ENCODE measurements at places on chromosomes 5 and 9.

DNA sequence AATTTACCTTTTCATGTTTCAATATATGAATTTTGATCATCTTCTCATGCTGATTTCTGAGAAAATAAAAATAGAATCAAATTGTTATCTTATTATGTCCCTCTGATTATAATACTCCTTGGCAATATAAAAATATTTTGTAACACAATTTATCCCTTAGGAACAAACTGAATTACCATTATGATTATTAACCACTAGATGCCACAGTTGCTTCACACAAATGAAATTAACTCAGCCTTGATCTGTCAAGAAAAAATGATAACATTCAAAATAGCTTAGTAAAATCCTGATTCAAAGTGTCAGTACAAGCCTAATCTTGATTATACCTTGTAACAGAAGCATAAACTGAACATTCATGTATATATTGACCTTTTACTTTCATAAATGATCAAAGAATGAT is 4.8 kb upstream of the CHSY3 start:
- no peak for DNase-seq

DNA sequence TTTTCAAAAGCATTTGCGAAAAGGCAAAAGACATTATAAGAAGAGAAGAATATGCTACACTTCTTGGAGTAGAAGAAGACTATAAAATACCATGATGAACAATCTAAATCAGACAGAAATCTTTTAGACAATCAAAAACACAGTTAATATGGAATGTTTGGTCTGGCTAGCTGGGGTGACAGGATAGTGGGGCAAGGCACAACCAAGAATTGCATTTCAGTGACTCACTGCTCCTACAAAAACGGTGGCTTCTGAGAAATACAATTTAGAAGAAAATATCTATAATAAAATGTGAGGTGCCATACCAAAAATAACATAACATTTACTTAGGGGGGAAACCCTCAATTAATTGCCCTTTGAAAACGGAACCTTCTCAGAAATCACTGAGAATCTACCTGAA is 363.4 kb downstream of the NPR3 start:
- DNase-seq: no peak

GRCh38 chr5:35374584-35374983 is 144.3 kb upstream of the PRLR start:
- no peak for DNase-seq

DNA sequence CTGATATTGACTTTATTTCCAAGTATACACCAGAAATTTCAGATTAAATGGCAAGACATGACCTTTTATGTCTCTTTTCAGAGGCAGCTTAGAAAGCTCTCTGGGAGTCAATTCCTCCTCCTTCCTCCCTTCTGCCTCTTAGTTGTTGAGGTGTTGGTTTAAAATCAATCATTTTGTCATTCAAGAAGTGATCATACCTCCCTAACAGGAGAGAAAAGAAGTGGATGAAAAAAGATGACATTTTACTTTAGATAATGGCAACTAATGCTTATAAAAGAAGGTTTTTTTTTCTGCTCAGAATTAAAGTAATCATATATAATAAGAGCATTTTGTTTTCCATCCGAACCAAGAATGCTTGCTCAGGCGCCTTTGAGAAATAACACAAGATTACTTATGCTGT is 448.7 kb downstream of the CTNND2 start:
- DNase-seq: no peak

DNA sequence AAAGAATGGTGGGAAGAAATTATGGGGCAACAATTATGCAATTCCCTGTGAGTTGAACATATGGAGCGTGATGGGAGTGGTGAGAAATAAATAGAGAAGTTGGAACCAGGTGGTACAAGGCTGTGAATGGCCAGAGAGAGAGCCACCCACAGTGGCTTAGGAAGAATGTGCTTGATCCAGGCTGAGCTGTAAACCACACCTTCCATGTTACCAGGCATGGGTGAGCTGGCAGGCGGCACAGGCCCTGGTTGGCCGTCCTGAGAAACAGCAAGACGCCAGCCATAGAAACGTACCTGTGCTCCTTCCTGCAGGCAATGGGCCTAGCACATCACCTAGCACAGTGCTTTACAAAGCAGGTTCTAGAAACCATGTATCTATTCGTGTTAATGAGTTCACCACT is 74.3 kb downstream of the EPB41L4B start:
- no peak for DNase-seq

DNA sequence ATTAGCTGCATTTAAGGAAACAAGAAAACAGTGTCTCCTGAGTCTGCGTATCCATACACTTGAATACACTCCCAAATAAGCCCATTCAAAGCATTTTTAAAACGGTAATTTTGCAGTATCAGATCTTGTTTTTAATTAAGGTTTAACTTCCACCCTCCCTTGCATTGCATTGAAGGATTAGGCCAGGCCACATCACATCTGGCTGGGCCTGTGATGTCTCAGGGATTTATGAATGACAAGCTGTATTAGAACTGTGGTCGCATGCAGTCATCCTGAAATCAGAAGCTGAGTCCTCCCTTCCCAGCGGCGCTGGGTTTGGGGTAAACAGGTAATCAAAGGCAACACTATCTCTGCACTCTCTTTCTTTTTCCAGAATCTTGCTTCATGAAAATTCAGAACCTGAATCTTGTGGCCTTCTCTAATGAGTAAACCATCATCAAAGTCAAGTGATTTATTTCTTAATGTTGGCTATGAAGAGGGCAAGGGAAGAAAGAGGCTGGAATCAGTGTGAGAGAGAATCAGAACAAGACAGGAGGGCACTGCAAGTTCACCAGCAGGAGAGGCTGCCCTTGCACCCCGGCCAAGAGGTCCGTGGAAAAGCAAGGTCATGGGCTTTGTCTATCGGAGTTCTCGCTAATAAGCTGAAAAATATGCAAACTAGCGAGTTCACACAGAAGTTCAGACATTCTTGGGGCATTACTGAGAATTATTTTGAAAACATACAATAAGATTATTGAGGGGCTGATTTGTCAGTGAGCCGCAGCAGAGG is 80.0 kb upstream of the ZSWIM6 start:
- DNase-seq: no peak

DNA sequence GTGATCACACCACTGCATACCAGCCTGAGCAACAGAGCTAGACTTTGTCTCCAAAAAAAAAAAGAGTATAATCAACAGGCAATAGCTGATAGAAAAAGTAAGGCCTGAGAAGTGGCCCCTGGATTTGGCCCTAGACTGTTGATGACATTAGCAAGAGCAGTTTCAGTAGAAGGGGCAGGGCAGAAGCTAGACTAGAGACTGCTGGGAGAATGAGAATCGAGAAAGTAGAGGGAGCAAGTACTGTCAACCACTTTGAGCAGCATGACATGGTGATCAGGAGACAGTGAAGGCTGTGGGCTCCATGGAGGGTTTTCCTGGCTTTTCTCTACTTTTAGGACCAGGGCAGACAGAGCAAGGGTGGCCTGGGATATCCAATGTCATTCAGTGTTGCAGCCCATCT is 34.9 kb upstream of the B4GALT1 start:
- DNase-seq: no peak

GRCh38 chr5:11719888-11720481 is 184.3 kb downstream of the CTNND2 start:
- DNase-seq: no peak

- DNase-seq: no peak
These were observed 5.1 kb downstream of the CAMK4 start for GRCh38 chr5:111229221-111229835.

- no peak for DNase-seq
These were observed 6.7 kb upstream of the SFXN1 start for GRCh38 chr5:175471628-175472027.

GRCh38 chr9:76562511-76562911 is 103.5 kb downstream of the GCNT1 start:
- DNase-seq: no peak

DNA sequence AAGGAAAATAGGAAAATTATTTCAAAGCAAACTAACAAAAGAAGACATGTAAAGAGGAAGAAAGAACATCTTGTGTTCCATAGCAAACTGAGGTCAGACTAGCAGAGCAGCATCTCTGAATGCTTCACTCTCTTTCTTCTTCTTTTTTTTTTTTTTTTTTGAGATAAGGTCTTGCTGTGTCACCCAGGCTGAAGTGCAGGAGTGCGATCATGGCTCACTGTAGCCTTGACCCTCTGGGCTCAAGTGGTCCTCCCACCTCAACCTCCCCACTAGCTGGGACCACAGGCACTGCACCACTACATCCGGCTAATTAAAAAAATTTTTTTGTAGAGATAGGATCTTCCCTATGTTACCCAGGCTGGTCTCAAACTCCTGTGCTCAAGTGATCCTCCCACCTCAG is 36.6 kb downstream of the MELK start:
- DNase-seq: no peak

GRCh38 chr5:102627315-102627714 is 127.8 kb upstream of the PAM start:
- no peak for DNase-seq

GRCh38 chr5:53480416-53481158 is at the start of gene FST:
FST (plus strand) TSS chr5:53480629; CDS start chr5:53480792, 163 bp downstream.
- DNase-seq: peak; percentile 79

DNA sequence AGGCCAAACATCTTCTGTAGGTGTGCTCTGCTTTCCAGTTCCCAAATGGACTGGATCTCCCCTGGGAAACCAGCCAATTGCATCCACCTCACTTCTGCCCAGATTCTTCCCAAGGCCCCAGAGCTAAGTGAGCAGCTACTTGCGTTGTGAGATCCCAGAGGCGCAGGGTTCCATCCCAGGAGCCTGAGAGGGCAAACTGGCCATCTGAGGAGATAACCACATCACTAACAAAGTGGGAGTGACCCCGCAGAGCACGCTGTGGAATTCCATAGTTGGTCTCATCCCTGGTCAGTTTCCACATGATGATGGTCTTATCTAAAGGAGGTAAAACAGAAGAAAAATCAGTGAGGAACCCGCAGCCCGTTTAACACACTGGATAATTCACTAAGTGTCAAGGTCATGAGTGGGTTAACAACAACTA is 1.7 kb downstream of the RACK1 start:
- DNase-seq: no peak

GRCh38 chr5:143011585-143011984 is 241.4 kb downstream of the ARHGAP26 start:
- no peak for DNase-seq

DNA sequence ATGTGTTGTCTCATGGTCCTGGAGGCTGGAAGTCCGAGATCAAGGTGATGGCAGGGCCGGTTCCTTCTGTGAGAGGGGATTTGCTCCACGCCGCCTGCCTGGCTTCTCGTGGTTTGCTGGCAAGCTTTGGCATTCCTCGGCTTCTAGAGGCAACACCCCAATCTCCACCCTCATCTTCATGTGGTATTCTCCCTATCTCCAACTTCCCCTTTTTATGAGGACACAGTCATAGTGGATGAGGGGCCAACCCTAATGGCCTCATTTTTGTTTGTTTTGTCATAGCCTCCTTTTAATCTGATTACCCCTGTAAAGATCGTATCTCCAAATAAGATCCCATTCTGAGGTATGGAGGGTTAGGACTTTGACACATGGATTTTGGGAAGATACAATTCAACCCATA is 41.7 kb upstream of the CLK4 start:
- DNase-seq: no peak
